Transverse colon (tissue), 4 donors: ENCODE measurements at places on chromosomes 11 and 22.

DNA sequence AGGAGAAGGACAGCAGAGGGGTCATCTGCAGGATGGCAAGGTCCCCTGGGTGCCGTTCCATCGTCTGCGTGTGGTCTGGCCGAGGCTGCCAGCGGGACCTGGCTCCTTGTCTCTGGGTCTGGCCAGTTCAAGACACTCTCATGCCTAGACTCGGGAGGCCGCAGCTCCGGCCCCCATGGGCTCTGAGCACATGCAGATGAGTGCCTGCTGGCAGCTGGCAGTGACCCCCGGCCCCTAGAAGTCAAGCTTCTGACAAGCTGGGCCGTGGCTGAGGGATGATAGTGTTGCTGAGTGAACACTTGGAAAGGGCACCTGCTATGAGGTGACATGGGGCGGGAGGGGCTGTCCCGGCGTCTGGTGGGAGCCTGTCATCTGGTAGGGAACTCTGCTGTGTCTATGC lies 1180.6 kb downstream of the BRD1 start:
- no peak for DNase-seq

DNA sequence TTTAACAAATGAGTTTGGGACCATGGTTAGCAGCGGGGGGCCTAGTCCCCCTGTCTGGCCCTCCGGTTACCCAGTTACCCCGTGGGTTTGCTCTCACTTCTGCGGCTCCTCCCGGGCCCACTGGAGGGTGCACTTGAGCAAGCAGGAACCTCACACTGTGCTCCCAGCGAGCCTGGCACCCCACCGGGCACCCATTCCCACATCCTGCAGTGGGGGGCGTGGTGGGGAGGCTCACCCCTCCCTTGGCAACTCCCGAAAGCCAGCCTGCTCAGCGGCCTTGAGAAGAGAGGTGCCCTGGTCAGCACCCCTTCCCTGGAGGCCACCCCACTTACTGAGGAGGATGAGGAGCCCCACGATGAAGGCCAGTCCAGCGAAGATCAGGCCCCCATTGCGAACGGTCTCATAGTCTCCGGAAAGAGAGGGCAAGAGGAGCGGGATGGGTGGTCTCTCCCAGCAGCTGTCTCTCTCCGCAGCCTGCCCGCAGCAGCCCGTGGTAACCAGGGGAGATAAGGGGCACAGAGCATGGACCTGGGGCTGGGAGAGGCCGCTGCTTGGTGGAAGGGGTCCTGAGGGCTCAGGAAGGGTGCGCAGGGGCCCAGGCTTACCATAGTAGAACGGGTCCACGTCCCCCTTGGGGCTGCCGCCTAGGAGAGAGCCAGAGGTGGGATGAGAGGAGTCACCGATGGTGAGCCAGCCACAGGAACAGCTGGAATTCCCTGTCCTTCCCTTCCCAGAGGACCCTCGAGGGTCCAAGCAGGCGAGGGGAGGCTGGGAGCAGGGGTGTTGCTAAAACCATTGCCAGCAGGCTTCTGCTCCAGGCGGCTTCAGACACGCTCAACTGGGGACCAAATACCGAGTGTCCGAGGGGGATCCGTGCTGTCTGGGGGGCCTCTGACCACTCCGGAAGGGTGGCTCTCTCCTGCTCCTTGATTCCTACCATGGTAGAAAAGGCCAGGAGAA lies 2.2 kb downstream of the FXYD2 start:
- DNase-seq: peak; percentile 49

DNA sequence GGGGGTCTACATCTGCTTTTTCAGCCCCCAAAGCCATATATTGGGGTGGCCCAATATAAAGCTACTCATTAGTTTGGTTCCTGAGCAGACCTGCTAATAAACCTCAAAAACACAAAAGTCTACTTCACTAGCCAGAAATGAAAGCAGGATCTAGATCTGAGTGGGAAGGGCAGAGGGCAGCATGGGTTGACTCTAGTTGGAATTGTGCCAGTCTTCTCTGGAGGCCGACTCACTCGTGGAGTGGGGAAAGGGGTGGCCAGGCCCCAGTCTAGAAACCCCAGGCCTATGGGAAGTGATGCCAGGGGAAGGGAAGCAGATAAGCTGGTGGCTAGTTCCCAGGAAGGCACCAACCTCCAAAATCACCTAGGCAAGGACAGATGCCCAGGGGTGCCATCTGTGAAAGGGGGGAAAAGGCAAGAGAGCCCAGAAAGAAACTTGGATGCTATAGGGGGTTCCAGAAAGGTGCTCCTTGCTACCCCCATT lies 5.3 kb downstream of the PATZ1 start:
- DNase-seq: no peak

DNA sequence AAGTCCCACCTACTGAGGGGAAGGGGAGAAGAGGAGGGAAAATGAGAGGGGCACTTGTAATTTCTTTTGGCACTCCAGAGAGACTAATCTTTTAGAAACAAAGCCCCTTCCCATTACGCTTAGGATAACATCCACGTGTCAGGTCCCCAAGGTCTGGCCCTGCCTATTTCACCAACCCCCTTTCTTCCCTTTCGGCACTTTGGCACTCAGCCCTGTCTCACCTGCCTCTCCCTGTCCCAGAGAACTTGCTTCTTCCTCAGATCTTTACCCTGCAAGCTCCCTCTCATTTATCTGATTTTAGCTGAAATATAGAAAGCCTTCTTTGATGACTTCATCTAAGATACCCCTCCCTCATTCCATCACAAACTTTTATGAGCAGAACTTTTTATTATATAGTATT lies 55.5 kb downstream of the RASSF10 start:
- peak; percentile 37 for DNase-seq

- no peak for DNase-seq
Measured at GRCh38 chr11:61691380-61692156, 11.4 kb downstream of the DAGLA start.

GRCh38 chr22:28992565-28993356 lies 68.9 kb downstream of the C22orf31 start:
- no peak for DNase-seq

DNA sequence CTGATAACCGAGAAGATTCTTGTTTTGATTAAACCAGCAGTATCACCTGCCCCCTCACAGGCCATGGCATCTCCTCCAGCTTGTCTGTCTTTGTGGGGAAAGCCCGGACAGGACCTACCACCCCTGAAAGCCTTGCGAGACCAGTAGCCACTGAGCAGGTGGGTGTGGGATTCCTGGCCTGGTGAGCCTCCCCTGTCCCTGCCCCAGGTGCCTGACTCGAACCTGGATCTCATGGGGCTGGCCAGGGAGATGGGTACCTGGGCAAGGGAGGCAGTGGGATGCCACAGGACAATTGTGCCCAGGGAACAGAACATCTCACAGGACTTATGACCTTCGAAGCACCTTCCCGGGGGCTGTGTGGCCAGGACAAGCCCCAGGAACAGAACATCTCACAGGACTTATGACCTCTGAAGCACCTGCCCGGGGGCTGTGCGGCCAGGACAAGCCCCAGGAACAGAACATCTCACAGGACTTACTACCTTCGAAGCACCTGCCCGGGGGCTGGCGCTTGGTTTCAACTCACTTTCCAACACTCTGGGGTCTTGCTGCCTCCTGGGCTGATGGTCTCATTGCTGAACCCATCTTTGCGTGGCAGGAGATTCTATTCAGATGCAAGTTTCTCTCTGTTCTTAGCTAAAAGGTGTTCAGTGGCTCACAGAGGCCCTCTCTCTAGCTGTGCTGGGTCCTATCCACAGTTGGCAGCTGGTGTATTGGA lies 854.5 kb downstream of the BRD1 start:
- DNase-seq: no peak

- DNase-seq: no peak
Measured at GRCh38 chr22:43539572-43540528, 128.0 kb downstream of the MPPED1 start.

- peak; percentile 75 for DNase-seq
Measured at GRCh38 chr11:43944761-43945311, 2.4 kb downstream of the C11orf96 start.

DNA sequence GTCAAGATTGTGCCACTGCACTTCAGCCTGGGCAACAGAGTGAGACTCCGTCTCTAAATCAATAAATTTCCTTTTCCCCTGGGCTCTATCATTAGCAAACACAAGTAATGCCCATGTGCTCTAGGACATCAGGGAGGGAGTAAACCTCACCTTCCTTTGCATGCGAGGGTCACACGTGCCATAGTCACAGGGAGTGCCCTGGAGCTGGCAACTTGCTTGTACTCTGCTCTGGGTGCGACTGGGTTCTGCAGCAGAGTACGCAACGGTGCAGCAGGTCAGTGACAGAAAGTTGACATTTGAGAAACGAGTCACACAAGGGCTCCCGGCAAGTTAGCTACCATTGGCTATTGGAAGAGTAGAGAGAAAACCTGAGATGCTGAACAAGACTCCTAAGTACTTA lies 32.6 kb upstream of the CHKA start:
- DNase-seq: peak; percentile 79

GRCh38 chr22:45582955-45583320 lies 80.3 kb downstream of the FBLN1 start:
- no peak for DNase-seq

DNA sequence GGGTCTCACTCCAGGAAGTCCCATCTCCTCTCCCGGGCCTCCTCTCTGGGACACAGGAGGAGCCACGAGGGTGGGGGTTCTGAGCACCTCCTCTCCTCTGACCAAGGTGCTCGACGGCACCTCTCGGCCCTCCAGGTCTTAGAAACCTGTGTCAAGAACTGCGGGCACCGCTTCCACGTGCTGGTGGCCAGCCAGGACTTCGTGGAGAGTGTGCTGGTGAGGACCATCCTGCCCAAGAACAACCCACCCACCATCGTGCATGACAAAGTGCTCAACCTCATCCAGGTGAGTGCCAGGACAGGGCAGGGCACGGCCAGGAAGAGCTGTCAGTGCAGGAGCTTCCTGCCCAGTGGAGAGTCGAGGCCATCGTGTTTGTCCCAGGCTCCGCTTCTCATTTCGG lies 23.2 kb downstream of the TOM1 start:
- DNase-seq: no peak

GRCh38 chr11:65321076-65321475 lies 6.4 kb downstream of the CDC42EP2 start:
- DNase-seq: no peak

DNA sequence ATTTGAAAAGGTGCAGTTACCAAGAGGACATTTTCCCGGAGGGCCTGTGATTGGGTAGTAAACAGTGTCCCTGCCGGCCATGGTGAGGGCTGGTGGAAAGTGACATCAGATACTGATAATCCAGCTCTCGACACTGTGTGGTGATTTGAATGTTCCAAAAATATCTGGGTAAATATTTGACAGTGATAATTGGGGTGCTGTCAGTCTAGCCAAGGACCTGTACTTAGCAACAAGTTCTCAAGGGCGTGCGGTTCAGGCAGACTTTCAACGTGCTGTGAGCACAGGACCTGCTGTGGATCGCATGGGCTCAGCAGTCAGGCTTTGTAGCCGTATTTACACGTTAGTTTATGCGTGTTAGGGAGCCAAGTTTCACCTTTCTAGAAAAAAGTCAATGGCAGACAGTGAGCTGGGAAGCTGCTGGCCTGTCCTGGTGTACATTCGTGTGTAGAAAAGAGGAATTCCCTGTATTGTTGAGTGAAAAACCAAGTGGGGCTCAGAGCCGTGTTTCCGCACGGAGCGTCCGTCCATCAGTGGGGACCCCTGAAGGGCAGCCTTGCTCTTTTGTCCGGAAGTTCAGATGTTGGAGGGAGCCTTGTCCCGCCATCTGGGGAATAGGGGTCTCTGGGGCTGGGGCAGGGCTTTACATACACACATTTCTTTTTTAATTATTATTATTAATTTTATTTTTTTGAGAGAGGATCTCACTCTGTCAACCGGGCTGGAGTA lies 11.3 kb downstream of the TRMU start:
- no peak for DNase-seq

DNA sequence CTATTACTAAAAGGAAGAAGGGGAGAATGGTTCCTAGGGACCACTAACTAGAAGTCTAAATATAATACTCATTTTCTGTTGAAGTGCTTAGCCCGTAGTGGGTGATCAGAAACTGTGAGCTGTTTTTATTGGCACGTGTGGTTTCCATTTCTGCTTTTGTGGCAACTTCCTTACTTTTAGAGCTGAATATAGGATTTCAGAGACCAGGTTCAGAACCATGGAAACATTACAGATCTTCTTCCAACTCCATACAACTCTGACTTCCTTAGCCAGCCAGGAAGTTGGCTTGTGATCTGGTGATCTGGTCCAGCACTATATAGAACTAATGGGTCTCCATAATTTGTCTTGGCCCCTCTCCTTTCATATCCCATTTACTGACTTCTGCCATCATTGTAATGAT lies 2.6 kb upstream of the ME3 start:
- no peak for DNase-seq

- no peak for DNase-seq
Measured at GRCh38 chr22:40000171-40000570, 5.4 kb downstream of the FAM83F start.

- DNase-seq: no peak
Measured at GRCh38 chr22:39315389-39315788, 4.0 kb downstream of the RPL3 start.

- DNase-seq: peak; percentile 43
Measured at GRCh38 chr11:30196400-30197206, 34.2 kb upstream of the FSHB start.

DNA sequence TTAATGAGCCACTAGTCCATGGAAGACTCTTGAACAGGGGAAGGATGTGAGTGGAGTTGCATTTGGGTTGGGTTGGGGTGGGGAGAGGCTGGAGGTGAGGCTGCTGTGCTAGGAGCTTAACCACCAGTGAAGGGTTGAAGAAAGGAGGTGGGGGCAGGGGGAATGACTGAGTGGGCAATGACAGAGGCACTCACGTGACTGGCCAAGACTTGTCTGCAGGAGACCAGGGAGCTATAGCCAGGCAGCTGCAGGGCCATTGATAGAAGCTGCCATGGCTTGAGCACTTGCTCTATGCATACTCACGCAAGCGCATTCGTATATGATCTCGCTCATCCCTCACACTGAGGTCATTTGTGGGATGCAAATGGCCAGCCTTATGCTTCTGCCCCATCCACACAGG lies 4.0 kb downstream of the LMO2 start:
- no peak for DNase-seq

DNA sequence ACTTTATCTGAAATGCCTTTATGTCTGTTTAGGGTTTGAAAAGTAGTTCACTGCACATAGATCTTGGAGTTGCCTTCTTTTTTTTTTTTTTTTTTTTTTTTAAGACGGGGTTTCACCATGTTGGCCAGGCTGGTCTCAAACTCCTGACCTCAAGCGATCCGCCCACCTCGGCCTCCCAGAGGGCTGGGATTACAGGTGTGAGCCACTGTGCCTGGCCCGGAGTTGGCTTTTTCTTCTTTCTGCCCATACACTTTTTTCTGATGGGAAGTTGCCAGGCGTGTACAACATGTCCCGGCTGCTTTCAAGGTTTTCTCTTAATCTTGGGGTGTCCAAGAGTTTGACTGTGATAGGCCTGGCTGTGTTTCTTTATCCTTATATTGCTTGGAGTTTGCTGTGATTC lies 12.9 kb upstream of the GNB1L start:
- no peak for DNase-seq

DNA sequence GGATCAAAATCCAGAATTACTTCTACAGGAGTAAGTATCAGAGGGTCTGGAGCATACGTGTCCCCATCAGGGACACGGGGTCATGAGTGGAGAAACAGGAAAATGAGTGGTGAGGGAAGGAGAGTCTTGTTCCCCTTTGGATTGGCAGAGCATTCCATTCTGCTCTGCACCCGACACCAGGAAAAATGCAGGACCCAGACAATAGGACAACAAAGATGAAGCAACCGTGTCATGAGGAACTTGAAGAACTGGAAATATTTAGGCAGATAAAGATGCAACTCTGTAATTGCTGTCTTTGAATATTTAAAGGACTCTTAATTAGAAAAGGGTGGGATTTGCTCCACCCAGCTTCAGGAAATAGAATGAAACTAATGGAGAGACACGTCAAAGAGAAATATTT lies 89.0 kb upstream of the BLID start:
- no peak for DNase-seq
